ENCODE measurements at places on chromosomes 3 and 15.

DNA sequence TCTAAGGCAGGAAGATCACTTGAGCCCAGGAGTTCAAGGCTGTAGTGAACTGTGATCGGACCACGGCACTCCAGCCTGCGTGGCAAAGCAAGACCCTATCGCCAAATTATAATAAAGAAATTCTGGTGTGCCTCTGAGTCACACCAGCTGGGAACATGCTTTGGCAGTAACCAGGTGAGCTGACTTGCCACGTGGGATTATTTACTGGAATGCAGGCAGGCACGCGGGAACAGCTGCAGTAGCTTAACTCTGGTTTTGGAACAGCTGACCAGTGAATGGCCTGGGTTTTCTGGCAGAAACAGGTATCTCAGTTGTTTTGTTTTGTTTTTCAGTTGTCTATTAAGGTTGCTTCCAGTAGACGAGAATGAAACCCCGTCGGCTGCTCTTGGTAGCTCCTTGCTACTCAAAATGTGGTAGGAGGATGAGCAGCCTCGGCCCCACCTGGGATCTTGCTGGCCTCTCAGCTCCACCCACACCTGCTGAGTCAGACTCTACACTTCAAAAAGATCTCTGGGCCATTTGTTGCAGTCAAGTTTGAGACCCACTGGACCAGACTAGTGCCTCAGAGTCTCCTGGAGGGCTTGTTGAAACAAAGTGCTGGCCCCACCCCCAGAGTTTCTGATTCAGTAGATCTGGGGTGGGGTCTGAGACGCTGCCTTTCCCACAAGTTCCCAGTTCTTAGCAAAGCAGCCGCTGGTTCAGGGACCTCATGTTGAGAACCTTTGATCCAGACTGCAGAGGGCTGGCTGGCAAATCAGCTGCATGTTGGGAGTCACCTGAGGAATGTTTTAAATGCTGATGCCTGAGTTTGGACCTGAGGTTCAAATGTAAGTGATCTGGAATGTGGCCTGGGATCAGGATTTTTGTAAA is 26.6 kb downstream of the IDH2 start:
- peak; percentile 58 for DNase-seq

DNA sequence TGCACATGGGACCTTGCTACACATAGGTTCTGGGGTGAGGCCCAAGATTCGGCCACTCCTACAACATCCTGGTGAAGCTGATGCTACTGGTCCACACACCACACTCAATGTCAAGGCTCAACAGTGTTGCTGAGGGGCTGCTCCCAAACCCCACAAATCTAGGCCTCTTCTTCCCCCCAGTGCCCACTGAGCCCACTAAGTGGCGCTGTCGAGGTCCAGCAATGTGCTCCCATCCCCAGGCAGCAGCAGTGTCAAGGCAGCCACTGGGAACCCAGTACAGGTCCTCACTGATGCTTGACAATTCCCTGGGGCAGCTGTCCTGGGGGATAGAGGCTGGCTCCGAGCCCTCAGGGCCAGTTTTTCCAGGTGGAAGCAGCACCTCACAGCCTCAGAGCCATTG is 21.5 kb downstream of the SCN5A start:
- peak; percentile 45 for DNase-seq

GRCh38 chr3:5568451-5568850 is 380.9 kb downstream of the EDEM1 start:
- DNase-seq: no peak

GRCh38 chr15:84805221-84805620 is 11.9 kb upstream of the ALPK3 start:
- no peak for DNase-seq

- DNase-seq: no peak
Measured at GRCh38 chr3:120469440-120469839, 18.6 kb upstream of the FSTL1 start.

GRCh38 chr15:74655424-74655823 is 39.8 kb downstream of the CLK3 start:
- no peak for DNase-seq

GRCh38 chr3:133574260-133574881 is 885 bp downstream of the CDV3 start:
- peak; percentile 78 for DNase-seq

DNA sequence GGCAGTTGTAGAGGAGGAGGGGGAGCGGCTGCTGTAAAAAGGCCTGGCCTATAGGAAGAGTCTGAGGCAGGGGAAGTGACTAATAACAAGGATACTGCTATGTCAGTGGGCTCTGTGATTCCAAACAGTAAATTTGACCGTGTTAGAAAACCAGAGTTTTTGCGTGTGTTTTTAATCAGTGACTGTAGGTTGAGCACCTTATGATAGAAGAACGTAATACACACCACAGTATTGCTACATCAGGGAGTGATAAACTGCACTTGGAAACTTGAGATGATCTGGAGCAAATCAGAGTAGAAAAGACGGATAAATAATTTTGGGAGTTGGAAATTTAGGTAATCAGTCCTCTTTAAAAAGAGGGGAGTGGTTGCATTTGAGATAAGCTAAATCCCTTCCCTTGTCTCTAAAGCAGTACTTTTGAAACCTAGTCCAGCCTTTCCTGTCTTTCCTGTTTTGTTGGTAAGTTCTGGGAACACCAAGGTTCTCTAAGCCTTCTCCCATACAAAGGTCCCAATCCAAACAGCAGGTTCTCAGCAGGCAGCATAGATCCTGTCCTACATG is 130.5 kb upstream of the NR2E3 start:
- no peak for DNase-seq

- DNase-seq: peak; percentile 85
Measured at GRCh38 chr3:138434276-138434874, at the start of gene ESYT3. Gene ESYT3, plus strand, starts transcription at chr3:138434616. Its CDS starts 183 bp downstream, at chr3:138434799.

DNA sequence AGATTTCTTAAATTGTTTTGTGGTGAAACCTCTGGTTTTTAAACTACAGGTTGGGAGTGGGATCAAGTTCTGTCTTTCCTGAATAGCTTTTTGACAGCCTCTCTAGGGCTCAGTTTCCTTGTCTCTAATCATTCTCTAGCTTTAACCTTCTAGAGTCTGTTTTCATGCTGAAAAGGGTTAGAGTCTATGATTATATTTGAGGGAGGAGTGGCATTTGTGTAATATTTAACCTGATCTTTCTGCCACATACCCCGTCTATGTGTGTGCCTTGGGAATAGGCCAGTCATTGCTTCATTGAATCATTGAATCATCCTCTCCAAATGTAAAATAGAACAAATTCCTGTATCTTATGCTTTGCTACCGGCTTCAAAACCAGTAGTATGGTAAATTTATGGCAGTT is 204.9 kb downstream of the KLHL25 start:
- DNase-seq: no peak

GRCh38 chr15:34986771-34987480 is 1.2 kb downstream of the ZNF770 start:
- no peak for DNase-seq

GRCh38 chr3:125186800-125187598 is 25.5 kb downstream of the SLC12A8 start:
- no peak for DNase-seq

DNA sequence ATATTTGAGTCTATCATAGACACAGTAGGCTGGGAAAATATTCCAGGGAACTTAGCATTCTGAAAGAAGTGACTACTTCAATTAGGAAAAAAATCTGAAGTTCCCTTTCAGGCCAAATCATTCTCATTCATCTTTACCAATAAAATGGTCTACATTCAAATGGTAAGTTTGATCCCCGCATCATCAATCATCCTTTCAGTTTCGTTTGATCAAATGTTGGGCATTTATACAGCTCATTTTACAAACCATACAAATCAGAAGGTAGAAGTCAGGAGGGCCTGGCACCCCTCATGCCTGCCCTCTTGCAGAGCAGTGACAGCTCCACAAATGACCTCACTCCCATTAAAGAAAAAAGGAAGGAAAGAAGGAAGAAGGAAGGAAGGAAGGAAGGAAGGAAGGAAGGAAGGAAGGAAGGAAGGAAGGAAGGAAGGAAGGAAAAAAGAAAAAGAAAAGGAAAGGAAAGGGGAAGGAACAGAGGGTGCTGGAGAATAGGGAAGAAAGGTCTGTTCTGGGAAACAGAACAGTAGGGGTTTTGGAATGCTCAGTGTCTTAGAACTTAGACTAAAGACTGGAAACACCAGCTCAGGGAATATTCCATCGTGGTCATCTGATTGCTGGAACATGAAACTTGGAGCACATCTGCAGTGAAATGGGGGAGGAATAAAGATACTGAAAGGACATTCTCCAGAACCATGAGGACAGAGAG is 86.1 kb downstream of the XXYLT1 start:
- DNase-seq: no peak

- no peak for DNase-seq
Measured at GRCh38 chr3:125319765-125320164, 55.4 kb downstream of the ZNF148 start.

GRCh38 chr3:56355570-56356185 is 112.6 kb downstream of the ERC2 start:
- DNase-seq: no peak

GRCh38 chr3:67706934-67707333 is 52.5 kb upstream of the SUCLG2 start:
- no peak for DNase-seq

Data from stimulated activated CD4-positive, alpha-beta T cell treated with anti-CD3 and anti-CD28 coated beads, Interleukin-15, amount 100 ng/mL, for 24 hours (primary cell).